Right hindlimb (tissue), 1 donor: ENCODE measurements at places on chromosomes 7 and 10.

GRCh38 chr7:14478834-14479510, 423.6 kb downstream of the DGKB start:
- no peak for DNase-seq

DNA sequence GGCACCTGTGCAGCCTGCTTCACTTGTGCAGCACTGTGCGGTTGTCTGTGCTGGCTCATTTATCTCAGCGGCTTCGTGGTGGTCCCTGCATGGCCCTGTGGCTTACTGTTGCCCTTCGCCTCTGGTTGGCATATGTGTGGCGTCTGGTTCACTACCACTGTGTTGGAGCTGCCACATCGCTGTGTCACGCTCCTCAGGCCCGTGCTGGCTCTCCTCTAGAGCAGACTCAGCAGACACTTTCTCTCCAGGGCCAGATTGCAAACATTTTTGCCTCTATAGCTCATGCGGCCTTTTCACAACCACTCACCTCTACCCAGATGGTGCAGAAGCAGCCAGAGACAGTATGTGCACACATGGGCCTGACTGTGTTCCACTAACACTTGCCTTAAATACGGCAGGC, 37.9 kb downstream of the PPP2R2D start:
- DNase-seq, result no peak

GRCh38 chr7:128458956-128459355, 3.3 kb downstream of the HILPDA start:
- DNase-seq, result no peak

DNA sequence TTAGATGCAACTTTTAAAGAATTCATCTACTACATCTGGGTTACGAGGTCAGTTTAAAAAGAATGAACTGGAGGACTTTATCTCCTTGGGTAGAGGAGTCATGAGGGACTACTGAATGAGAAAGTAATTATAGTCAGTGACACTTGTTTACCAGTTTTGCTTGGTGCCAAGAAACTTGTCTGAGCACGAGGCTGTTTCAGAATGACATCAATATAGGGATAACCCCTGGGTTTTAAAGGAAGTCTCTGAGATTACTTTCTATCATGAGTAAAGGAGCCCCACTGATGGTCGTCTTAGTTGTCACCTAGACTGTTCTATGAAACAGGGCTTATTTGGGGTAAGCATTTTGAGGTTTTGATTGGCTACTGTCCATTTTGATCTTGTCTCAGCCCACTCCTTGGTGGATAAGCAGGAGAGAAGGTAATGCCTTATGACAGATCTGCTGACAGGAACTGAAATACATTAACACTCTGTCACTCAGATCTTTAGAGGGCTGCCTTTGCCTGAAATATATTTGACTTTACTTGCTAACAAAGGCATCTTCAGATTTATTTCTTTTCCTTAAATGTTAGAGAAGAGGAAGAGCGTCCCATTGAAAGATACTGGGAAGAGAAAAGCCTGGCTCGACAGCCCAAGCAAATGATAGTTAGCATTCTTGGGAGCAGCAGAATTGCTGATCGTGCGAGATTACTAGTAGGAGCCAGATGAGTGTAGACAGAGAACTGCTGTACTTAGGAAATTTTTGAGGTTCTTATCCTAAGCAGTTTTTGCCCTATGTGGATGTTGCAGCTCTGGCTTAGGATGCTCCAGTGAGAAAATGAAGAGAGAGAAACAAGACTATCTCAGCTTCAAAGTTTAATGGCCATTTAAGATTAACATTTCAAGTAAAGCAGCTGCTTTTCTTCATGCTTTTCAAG, 299.2 kb upstream of the LRGUK start:
- DNase-seq, result no peak

DNA sequence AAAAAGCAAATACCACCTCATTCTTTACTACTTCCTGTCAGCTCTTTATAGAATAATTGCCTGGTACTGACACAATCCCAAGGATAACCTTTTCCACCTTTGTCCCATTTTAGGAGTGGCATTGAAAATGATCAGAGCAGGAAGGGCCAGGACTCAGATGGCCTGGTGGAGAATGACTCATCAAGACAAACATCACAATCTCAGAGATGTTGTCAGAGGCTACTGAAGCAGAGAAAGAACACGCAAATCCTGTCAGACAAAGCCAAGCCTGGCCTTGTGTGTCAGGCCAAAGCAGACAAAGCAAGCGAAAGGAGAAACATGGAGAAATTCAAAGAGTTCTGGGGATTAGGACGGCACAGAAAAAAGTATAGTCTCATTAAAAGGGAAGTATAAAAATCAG, 40.9 kb downstream of the NSUN6 start:
- DNase-seq, result no peak

DNA sequence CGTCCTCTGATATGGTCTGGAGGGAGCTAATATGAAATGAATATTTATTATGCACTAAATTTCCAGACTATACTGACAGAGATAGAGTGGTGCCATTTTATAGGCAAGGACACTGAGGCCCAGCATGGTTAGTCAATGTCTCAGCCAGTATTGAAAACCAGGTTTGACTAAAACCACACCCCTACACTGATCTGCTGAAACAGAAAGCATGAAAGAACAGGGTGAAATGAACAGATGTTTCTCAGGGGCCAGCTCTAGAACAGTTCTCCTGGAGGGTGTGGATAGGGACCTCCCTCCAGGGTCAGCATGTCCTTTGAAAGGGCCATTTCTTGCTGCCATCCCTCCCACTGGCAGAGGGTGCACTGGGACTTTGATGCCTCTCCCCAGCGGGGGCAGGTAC, 700.5 kb downstream of the GRID1 start:
- DNase-seq, result no peak
